ENCODE measurements at places on chromosomes 7 and 10.

- no peak for DNase-seq
These were observed 4.6 kb upstream of the NOBOX start for GRCh38 chr7:144408121-144408520.

- DNase-seq = no peak
These were observed 113.7 kb downstream of the ALOX5 start for GRCh38 chr10:45487735-45488134.

DNA sequence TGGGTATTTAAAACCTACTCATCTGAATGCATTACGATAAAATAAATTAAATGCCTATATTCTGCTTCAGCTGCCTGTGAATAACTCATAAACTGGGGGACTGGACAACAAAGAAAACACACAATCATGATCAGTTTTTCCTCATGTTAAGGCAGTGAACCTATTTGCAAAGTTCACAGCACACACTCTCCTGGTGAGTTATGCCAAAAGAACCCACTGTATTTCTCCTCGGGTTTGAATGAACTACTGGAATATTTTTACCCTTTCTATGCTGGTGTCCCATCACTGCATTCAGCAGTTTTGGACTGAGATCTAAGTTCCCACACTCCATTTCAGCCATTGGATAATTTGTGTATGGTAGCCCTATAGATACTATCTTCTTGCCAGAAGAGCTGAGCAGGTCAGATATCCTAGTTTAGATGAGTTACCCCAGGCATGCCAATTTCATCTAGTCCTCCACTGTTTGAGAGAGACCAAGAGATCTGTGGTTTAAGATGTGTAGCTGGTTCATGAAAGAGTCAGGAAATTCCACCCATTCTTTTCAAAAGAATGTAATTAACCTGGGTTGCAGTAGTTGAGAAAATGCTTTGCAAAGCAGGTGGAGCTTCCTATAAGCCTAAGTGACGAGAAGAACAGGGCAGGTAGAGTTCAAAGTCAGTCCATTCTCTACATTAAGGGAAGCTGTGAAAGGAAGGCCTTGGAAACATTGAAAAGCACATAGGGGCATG lies 101.7 kb downstream of the PLXDC2 start:
- no peak for DNase-seq

- no peak for DNase-seq
These were observed 154.2 kb downstream of the TSPAN12 start for GRCh38 chr7:120703585-120704240.

- no peak for DNase-seq
These were observed 348.6 kb downstream of the ANKRD7 start for GRCh38 chr7:118573085-118573484.

- DNase-seq = no peak
These were observed 35.1 kb downstream of the RCC1L start for GRCh38 chr7:75038508-75038907.

DNA sequence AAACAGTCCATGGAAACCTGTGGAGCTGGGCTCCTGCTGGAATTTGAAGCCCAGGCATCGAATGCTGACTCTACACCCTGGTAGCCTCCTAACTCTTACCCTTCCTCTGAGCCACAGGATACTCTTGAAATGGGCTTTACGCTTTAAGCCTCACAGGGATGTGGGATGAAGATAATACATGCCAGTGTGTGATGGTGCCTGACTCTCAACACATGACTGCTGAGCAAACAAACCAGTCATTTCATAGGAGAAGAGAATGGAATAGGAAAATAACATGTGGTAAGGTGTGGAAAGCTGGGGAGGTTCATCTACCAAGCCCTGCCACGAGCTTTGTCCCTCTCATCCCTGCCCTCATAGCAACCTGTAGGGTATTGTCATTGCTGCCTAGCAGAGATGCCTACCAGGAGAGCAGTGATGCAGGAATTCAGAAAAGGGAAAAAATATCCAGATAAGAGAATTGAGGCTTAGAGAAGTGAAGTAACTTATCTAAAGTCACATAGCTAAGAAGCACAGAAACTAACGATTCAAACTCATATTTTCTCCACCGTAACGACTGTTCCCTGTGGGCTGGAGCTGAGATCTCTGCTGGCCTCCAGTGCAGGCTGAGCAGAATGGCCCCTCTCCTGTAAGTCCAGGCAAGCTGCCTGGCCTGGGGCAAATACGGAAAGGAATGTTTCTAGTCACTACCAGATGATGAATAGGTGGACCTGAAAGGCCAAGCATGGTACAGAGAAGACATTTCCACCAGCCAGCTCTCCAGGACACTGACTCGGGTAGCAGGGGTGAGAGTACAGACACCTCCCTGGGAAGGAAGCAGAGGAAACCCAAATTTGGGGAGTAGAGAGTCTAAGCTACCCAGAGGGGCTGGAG lies 90.2 kb upstream of the DUSP5 start:
- DNase-seq = no peak

DNA sequence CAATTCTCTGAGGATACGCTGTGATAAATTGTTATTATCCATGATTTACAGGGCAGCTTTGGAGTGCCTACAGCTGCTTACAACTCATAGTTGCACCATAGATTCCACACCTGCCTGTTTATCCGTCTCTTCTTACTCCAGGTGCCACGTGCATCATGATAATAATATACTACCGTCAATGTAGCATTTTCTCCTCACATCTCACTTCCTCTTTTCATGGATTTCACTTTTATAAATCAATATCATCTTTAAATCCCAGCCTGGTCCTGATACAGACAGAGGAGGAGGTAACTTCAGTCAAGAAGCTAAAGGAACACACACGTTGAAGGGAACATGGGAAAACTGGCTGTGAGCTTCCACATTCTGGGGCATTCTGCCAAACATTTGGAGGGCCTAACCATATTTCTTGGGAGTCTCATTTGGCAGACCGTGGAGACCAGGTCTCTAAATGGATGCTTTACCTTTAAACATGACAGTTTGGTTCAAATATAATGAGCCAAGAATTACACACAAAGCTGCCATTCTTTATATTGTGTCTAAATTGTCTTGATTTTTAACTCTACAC lies 2.4 kb downstream of the CH25H start:
- no peak for DNase-seq

- DNase-seq = no peak
These were observed 148.2 kb downstream of the GFRA1 start for GRCh38 chr10:116124777-116125176.

- DNase-seq = no peak
These were observed 112.6 kb upstream of the TBX20 start for GRCh38 chr7:35366167-35367155.

GRCh38 chr7:45703911-45704682 lies 129.9 kb downstream of the ADCY1 start:
- DNase-seq = no peak

- no peak for DNase-seq
These were observed 931.7 kb upstream of the SORCS1 start for GRCh38 chr10:108095932-108096925.

GRCh38 chr7:49630513-49630912 lies 142.9 kb upstream of the VWC2 start:
- DNase-seq = no peak

GRCh38 chr10:76036111-76036940 lies 604.9 kb downstream of the LRMDA start:
- no peak for DNase-seq

- DNase-seq = no peak
These were observed 178.6 kb downstream of the ZNF438 start for GRCh38 chr10:30853066-30853465.

DNA sequence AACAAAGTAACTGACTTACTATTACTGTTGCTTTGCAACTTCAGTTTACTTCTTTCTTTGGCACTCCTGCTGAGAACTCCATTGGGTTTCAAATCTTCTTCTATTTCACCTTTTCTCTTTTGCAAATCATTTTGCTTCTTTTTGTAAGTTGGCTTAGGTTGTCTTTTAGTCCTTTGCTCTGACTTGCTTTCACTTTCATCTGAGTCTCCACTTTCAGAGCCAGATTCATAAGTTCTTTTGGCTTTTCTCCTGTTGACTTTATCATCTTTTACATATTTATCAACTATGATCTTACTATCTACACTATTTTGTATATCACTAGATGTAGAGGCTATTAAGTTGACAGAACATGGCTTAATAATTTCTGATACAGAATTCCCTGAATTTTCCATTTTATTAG lies 73.4 kb downstream of the NRBF2 start:
- DNase-seq = no peak

DNA sequence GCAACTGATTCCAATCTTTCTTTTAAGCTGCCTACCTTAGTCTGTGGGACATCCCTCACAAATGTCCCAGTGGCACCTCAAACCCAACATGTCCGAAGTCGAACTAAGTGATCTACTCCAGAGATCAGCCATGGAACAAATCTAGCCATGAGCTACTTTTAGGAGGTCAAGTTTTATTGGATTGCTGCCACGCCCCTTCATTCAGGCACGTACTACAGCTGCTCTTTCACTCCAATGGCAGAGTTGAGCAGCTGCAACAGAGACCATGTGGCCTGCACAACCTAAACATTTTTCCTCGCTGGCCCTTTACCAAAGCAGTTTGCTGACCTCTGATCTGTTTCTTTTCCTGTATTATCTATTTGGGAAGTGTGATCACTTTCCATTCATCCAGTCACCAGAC lies 192.4 kb upstream of the CDCA7L start:
- no peak for DNase-seq

DNA sequence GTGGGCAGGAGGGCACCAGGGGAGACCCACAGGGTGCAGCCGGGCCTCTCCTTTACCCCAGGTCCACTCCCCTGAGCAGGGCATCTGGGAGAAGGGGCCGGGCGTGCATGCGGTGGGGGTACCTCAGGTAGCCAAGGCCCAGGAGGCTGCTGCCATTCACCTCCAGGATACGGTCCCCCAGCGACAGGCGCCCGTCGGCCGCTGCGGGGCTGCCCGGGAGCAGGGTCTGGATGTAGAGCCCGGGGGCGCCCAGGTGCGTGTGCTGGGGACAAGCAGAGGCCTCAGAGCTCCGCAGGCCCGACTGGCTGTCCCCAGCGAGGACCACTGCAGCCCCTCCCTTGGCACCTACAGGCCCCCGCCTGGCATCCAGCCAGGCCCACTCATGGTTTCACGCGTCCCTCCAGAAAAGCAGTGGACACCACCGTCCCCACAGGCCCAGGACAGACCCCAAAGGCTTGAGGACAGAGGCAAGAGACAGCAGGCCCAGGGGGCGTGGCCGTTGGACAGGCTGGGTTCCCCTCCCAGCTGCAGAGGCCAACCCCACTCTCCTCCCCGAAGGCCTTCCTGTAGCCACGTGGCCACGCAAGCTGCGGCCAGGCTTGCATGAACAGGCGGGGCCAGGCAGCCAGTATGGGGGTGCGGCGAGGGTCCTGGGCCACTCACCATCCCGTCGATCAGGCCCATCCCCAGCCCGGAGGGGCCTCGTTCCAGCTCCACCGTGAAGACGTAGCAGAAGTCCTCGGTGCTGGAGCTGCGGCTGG lies 24.3 kb downstream of the AP5Z1 start:
- DNase-seq = no peak

DNA sequence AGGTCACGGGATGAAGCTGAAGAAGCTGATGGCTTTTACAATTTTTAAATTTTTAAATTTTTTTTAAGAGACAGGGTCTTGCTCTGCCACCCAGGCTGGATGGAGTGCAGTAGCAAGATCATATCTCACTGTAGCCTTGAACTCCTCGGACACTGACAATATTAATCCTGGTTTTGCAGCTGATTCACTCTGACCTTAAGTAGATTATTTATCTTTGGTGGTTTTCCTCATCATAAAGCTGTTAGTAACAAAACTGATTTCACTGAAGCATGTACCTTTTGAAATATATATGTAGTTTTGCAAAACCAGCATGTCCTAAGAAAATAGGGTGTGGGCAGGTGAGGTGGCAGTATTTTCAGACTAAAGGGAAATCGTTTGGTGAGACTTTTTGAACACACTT lies 56.0 kb downstream of the DYNC2I1 start:
- DNase-seq = no peak

GRCh38 chr10:847868-848267 lies 83.6 kb downstream of the LARP4B start:
- DNase-seq = no peak

- DNase-seq = no peak
These were observed 9.1 kb downstream of the DDX56 start for GRCh38 chr7:44564606-44565005.

Data from central memory CD4-positive, alpha-beta T cell (primary cell).